ENCODE measurements at places on chromosomes 2 and 18.

- no peak for DNase-seq
Observed at GRCh38 chr18:39599251-39599650, 2033.7 kb upstream of the CELF4 start.

DNA sequence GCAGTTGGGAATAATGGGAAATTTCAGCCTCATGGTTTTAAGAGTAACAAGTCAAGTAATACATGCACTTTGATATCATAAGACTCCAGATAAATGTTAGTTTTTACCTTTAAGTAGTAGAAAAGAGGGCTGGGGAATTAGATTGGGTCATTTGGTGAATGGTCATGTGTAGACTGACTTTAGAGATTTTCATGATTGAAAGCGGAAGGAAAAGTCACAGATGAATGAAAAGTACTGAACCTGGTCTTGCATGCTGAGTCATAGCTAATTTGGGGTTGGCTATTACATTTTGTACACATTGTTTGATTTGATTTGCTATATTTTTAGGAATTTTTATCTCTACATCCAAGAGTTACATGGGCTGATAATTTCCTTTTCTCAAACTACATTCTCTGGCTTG is 539.4 kb upstream of the SPHKAP start:
- DNase-seq = no peak

- DNase-seq = no peak
Observed at GRCh38 chr2:182745061-182745460, 29.0 kb downstream of the DNAJC10 start.

- DNase-seq = no peak
Observed at GRCh38 chr2:202408546-202409140, 32.5 kb downstream of the BMPR2 start.

DNA sequence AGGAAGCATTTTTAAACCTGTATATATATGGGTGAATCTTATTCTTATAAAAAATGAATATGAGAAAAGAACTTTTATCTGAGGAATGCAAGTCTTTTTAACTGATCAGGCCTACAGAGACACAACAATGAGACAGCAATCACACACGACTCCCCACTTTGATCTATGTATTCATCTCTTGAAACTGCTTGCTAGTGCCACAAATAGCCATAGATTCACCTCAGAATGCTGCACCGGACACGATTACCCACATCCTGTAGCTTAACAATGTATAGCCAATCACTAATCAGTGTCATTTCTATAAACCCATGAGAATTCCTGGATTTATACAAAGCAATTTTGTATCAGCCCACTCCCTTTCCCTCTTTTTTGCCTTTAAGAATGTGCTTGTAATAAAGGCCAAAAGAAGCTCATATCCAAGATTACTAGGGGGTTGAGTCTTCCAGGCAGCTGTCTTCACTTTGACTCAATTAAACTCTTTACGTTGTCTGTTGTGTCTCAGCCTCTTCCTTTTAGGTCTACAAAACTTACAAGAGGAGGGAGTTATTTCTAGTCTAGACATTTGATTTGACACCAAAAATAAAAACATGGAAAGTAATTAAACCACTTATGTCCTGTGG is 94.9 kb downstream of the MBD2 start:
- peak; percentile 77 for DNase-seq

DNA sequence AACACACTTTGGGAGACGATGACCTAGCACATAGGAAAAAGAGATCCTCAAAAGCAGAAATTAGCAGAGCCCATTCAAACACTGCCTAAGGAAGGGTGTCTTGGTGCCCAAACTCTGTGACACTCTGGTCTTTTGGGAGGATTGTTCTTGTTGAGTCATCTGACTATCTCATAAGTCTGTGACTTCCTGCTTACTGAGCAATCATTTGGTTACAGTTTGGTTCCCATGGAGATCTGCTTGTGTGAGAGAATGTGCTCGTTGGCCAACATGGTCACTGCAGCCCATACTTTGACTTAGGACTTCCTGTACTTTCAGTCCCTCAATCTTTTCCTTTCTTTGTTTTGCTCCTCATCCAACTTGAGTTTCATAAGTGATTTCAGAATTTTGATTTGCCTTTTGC is 602.9 kb downstream of the NYAP2 start:
- DNase-seq = peak; percentile 21
